Calu3 (cell line): ENCODE measurements at places on chromosomes 7 and 10. TPM values are rescaled to one million over a fixed set of nuclear protein-coding genes. Genes with fewer than 3 reads are reported as not detected.

The SFRP5 gene
- 0.19 and 0.20 TPM in 2 replicates for total RNA-seq

The NPS gene
- not detected in 2 replicates for total RNA-seq

The COBL gene
- total RNA-seq = 48.1 and 49.9 TPM in 2 replicates

The MGMT gene
- total RNA-seq = 7.3 and 8.3 TPM in 2 replicates

The ELOVL3 gene
- 0.27 and 0.35 TPM in 2 replicates for total RNA-seq

The TTYH3 gene
- 167 and 187 TPM in 2 replicates for total RNA-seq

The CADPS2 gene
- 14.1 and 16.4 TPM in 2 replicates for total RNA-seq

The MCM7 gene
- total RNA-seq = 122 and 125 TPM in 2 replicates

The HKDC1 gene
- 112 and 113 TPM in 2 replicates for total RNA-seq

The ING3 gene
- 9.6 and 12.2 TPM in 2 replicates for total RNA-seq

The ANKRD2 gene
- 0.47 and 0.90 TPM in 2 replicates for total RNA-seq

- no peak for DNase-seq
Measured at GRCh38 chr10:124174673-124175645, 81.6 kb upstream of the CHST15 start.

GRCh38 chr7:130982160-130982638 is 248.2 kb upstream of the KLF14 start:
- DNase-seq = no peak

DNA sequence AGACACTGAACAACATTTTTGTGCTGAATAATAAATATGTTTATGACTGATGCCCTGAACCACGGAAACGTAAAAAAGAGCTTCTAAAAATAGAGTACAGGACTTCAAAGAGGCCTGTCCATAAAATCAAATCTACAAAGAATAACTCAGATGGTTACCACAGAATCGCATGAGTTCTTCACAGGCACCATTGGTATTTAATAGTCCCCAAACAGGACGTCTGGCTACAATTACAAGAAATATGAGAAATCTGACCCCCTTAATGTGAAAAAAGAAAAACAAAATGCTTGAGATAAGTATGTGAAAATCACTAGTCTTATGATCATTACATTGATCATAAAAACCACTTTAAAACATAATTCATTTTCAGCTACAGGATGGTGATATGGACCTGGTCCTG is 20.8 kb downstream of the CYTH3 start:
- DNase-seq = no peak

DNA sequence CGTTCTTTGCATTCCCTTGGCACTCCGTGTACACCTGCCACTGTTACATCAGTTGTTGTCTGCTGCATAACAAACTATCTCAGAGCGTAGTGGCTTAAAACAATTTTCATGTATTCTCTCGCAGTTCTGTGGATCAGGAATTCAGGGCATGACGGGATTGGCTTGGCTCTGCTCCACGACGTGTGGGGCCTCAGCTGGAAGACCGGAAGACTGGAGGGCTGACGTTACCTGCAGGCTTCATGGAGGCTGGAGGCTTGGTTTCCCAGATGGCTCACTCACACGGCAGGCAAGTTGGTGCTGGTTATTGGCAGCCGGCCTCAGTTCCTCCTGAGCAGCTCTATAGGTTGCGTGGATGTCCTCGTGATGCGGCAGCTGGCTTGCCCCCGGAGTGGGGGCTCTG is 25.5 kb downstream of the NYAP1 start:
- DNase-seq = no peak

DNA sequence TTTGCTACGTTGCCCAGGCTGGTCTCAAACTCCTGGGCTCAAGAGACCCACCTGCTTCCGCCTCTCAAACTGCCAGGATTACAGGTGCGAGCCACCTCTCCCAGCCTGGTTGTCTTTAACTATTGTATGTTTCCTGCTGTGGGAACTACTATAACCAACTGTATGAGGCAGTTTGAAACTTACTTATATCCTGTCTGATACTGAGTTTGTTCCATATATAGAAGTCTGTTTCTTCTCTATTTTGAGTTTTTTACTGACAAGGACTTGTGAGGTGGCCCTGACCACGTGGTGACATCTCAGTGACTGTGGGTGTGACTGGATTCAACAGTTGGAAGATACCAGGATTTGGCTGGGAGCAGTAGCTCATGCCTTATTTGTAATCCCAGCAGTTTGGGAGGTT is 14.2 kb downstream of the FBH1 start:
- no peak for DNase-seq

DNA sequence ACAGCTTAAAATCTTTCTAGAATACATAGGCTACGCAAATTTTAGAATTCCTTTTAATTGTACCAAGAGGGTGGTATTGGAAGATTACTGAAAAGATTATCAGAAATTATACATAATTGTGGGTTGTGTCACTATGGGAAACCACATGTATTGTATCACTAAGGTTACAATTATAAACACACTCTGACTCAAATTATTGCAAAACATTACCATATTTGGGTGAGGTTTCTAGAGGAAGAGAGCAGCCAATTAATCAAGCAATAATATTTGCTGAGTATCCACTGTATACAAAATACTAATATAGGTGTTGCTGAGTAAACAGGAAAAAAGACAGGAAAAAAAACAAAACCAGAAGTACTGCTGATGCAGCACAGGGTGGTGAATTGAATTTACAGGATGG is 3.1 kb upstream of the CAPZA2 start:
- no peak for DNase-seq

DNA sequence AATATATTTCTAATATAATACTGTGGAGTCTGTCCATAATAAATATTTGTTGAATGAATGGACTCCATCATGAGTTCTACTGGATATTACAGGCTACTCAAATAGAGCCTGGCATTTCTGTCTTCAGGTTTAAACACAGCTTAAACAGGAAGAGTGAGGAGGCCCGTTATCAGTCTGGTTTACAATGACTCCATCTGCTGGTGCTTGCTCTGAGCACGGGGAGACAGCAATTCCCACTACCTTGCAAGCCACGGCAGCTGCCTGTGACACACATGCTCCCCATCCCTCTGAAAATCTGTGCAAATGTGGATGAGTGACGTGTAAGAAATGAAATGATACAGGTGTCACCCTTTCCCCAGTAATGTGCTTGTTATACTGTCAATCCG is 293.5 kb upstream of the IMMP2L start:
- no peak for DNase-seq

- peak; percentile 80 for DNase-seq
Measured at GRCh38 chr10:70816220-70816894, 609 bp downstream of the SGPL1 start.

GRCh38 chr7:130529417-130529816 is 37.5 kb downstream of the MEST start:
- no peak for DNase-seq

GRCh38 chr7:101947899-101948298 is 130.5 kb downstream of the CUX1 start:
- no peak for DNase-seq

DNA sequence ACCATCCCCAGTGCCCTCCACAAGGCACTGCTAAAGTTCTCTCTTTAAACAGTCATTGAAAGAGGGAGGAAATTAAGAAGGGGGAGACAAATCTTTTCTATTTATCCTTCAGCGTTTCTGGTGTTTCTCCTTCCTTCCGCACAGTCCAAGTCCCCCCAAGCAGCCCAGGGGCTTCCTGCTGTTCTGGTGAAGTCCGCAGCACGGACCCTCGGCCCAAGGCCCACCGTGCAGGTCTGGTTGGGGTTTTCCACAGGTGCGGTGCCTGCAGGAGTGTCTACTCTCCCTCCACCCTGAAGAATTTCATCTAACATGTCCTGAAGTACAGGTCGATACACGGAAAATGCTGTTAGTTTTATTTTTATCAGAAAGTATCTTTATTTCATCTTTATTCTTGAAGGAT is 34.1 kb upstream of the KNDC1 start:
- DNase-seq = no peak

DNA sequence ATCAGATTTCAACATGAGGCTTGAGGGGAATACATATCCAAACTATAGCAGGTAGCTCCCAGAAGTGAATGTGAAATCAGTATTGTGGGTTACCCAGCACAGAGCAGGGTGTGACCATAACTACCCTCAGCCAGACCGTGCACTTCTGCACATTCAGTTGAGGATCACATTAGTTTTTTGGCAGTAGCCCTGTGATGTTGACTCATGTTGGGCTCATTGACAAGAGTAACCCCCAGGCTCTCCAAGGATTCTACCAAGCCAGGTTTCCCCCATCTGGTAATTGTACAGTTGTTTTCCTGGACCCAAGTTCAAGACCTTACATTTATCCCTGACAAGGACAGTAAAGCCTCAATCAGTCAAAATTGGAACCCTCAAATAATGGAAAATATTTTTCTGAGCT is 11.7 kb upstream of the CPA4 start:
- DNase-seq = no peak

DNA sequence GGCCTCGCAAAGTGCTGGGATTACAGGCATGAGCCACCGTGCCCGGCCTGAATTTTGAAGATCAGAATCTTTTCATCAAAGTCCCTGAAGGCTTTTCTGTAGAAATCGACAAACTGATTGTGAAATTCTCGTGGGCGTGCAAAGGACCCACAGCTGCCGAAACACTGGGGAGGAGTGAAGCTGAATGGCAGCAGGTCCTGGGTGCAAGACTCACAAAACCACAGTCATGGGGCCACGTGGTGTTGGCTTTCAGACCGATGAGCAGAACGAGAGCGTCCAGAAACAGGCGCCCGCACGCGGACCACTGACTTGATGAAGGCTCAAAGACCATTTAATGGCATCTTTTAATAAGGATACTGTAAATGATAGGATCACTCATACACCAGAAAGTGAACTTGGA is 24.7 kb upstream of the PRKAR1B start:
- DNase-seq = no peak

GRCh38 chr10:34786464-34786863 is 28.6 kb downstream of the PARD3 start:
- no peak for DNase-seq

DNA sequence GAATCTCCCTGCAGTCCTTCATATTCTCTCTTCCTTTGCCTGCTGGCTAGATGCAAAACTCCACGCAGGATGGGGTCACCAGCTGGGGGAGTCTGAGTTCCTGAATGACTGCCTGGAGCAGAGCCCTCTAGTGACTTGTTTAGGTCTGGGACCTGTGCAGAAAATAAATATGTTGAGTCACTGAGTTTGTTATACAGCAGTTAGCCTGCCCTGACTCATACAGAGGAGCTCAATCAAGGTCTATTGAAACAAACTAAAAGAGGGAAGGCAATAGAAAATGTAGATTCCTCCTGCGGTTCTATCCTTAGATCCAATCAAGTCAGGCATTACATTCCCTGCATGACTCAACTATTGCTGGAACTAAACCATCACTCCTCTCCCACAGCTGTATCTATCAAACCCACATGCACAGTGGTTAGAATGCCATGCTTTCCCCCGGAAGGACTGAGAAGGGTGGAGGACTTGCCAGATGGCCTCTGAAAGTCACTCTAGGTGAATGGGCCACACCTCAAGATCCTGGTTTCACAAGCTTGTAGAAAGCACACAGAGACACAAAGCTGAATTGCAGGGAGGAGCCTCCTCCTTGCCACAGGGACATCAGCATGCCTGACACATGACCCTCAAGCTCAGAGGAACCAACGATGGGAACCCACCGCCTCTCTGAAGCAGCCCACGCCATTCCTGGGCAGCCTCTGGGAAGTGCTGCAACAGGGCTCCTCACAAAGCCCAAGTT is 73.9 kb downstream of the SH3PXD2A start:
- DNase-seq = no peak

DNA sequence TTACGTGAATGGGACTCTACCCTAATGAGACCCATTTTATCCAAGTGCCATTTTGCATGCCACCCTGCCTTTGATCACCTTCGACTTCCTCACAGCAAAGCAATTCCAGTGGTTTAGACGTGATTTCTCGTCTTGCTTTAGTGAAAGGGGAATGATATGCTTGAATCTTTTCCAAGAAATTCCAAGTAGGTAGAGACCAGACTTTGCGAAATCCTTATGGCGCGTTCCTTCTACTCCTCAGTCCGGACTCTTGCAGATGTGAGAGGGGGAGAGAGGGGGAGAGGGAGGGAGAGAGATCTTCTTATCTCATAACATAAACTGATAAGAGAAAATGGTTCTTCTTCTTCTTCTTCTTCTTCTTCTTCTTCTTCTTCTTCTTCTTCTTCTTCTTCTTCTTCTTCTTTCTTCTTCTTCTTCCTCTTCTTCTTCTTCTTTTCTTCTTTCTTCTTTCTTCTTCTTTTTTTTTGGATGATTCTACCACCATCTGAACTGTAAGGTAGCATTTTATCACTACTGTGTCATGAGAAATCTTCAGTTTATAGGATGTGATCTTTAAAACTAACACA is 883 bp downstream of the SPAG6 start:
- no peak for DNase-seq

DNA sequence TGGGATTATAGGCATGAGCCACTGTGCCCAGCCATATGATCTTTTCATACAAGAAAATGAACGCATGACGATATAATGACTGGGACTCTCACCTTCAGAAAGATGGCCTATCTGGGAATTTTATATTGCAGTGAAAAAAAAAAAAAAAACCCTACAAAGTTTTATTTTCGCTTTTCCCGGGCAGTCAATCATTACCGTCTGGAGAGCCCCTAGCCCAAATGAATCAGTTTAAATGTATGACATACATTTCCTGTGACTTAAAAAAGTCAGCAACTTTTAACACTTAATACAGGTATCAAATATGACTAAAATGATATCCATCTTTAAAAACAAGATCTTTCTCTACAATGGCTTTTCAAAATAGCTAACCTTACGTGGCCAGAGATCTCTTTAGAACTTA is 48.2 kb upstream of the NMT2 start:
- no peak for DNase-seq

DNA sequence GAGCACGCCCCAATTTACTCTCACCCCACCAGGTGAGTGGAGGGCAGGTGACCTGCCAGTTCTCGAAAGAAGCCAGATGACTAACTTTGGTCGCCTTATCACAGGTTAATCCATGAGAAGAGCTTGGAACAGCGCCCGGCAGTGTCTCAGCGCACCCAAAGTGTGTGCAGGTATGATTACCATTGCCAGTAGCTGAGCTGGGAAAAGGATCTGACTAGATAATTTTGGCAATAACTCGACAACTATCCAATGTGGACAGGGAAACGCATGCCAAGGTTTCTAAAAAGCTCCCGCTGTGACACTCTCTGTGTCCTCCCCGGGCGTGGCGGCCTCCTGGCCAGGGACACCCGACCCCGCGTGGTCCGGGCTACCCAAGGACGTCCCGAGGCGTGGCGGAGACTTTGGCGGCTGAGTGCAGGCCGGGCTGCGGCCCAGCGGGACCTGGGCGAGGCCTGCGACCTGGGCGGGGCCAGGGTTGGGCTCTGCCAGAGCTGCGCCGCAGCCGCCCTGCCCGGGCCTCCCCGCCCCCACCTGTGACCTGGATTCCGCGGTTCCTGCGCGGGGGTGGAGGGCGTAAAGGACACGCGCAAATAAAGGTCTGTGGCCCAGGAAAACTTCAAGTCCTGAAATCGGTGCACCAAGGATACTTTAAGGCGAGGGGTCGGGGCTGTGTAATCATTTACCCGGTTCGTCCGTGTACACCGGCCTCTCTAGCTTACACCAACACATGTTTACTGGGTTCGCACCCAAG is 13.7 kb upstream of the WAPL start:
- peak; percentile 68 for DNase-seq

GRCh38 chr10:11516431-11516746 is 95.1 kb downstream of the USP6NL start:
- no peak for DNase-seq

DNA sequence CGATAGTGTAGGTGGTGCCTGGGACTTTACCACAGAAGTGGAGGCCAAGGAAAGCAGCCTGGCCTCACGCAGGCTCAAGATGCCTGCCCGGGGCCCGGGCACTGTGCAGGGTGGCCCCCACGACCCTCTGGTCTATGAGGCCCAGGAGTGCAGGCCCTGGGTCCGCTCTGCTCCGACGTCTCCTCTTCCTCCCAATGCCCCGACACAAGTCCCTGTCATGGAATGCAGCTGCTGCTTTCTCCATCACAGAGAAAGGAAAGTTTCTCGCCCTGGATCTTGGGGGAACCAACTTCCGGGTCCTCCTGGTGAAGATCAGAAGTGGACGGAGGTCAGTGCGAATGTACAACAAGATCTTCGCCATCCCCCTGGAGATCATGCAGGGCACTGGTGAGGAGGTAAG is 28.3 kb upstream of the HK1 start:
- DNase-seq = no peak
